ENCODE measurements at places on chromosomes 16 and 17.

DNA sequence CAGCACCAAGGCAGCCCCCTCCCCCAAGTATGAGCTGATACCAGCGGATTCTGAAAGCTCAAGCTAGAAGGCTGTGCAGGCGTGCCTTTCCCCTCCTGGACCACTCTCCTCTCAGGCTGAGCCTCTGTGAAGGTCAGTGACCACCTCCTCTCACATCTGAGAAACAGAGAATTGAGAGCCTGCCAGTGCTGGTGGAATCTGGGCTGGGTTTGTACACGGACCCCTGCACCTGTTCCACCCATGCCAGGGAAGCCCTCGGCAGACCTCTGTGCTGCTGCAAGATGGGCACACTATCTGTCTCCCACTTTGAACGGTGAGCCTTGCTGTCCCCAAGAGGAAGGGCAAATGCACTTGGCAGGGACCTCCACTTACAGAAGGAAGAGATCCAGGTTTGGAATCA lies 54.7 kb upstream of the SDK2 start:
- no peak for DNase-seq

DNA sequence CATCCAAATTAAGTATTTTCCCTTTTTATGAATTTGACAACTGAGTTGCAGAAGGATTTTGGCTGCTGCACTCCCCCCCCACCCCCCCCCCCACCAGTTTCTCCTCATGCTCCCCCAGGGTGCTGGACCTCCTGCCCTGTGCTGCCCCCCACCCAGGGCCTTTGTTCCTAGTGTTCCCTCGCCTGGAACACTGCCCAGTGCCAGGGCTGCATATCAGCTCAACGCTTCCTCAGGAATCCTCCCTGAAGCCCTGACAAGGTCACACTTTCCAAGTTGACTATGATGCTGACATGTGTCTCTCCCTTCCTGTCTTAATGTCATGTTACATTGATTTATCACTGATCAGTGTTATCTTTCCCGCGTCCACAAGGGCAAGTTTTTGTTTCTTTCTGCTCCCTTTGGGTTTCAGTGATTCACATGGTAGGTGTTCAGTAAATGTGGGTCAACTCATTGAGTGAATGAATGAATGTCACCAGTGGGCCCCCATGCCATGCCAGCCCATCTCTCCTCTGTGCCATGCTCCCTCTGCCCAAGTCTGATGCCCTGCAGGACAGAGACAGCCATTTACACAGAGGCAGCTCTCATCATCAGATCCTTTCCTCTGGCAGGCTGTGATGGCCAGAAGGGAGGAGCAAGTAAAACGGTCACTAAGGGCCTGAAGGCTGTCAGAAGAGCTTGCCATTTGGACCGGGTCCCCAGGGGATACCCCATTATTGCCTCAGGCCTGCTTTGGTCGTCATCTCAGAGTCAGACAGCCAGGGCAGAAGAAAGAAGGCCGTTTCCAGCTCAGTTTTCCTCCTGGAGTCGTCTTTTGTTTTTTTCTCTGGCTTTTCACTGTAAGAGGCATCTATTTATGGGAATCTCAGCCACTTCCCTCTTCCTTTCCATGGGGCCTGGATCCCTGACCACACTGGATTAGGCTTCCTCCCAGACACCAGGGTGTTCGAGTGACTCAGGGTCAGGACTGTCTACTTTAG lies 386.2 kb downstream of the SNX29 start:
- no peak for DNase-seq

- no peak for DNase-seq
Observed at GRCh38 chr17:15422392-15422965, 44.9 kb downstream of the CDRT4 start.

- DNase-seq: peak; percentile 87
Observed at GRCh38 chr16:66977341-66978113, 10.9 kb upstream of the CES4A start.

- no peak for DNase-seq
Observed at GRCh38 chr17:51794466-51794865, 364.0 kb downstream of the CA10 start.

GRCh38 chr17:50918933-50919296 lies 52.8 kb upstream of the TOB1 start:
- DNase-seq: no peak

DNA sequence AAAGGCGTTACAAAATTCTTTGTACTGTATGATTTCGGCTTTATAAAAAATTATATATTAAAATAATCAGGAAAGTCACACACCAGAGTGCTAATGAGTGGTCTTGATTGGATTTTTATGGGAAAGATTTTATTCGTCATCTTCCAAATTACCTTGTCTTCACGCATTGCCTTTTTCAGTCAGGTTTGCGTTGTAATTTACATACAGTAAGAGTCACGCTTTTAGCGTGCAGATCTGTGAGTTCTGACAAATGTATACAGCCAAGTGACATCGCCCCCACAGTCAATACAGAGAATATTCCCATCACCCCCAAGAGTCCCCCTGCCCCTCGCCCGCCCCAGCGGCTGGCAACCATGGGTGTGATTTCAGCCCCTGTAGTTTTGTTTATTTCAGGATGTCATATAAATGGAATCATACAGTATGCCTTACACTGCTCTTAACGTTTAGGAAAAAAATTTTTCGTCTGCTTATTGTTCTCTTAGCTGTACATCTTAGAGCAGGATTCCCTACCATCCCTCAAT lies 157.7 kb downstream of the CMIP start:
- no peak for DNase-seq

DNA sequence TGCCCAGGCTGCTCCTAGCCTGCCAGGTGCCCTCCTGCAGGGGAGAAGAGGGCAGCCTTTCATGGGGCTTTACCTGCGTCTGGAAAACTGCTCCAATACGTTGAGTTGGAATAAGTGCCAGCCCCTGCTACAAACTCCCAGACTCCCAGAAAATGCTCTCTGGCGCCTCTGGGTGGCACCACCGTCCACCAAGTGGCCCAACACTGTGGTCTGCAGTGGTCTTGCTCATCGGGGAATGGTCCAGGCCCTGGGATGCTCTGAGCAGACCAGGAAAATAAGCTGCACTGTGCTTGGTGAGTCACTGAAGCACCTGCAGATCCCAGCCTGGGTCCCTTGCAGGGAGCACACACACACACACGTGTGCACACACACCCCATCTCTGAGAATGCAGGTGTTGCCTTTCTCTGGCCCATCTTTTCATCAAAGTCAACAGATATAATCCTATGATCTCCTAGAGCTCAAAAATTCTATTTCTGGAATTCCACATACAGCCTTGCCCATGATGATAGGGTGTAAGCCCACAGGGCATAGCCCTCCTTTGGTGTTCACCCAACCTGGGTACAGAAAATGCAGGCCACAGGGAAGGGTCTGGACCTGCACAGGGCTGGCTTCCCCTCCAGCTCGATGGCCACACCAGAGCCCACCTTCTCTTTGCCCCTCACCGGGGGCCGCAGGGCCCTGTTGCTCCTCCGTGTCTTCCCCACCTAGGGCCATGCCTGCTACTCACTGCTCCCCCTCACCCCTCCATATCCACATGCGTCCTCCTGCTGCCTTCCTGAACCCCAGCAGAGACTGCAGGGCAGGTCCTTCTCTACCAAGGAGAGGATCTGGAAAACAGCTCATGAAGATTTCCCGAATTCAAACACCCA lies 20.5 kb downstream of the CDIP1 start:
- DNase-seq: peak; percentile 75

GRCh38 chr17:28141773-28142172 lies 99.3 kb downstream of the NLK start:
- no peak for DNase-seq

DNA sequence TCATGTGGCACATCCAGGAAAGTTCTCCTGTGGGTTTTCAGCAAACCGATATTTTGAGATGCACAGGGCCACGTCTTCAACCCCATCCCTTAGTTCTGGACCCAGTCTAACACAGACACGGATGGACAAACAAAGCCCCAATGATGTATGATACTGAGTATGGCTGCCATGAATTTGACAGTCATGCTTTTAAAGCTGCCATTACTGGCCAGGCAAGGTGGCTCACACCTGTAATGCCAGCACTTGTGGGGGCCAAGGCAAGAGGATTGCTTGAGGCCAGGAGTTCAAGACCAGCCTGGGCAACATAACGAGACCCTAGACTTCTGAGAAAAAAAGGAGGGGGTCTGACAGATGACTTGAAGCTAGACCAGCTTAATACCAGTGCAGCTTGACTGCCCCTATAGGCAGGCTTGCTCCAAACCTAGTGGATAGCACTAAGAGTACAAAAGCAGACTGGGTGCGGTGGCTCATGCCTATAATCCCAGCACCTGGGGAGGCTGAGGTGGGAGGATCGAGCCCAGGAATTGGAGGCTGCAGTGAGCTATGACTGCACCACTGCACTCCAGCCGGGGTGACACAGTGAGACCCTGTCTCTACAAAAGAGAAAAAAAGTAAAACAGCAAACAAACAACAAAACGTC lies 10.8 kb upstream of the ZNF629 start:
- no peak for DNase-seq

GRCh38 chr16:73408716-73409115 lies 360.8 kb upstream of the ZFHX3 start:
- DNase-seq: no peak

GRCh38 chr17:82644148-82644547 lies 4.1 kb downstream of the WDR45B start:
- DNase-seq: no peak

DNA sequence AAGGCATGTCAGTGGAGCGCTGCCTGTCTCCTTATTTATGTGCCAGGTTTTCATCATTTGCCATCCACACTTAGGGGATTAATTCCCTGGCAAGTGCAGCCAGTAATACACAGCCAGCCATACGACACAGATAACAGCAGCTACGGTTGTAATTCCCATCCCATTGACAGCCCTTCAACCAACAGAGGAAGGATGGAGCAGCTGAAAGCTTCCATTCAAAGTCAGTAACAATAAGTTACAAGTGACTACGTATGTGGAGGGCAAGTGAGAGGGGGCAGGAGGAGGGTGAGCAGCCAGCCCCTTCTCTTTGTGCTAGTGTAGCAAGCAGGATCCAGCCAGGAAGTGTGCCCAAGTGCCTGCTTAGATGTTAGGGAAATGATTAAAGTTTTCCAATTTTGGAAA lies 53.8 kb upstream of the LYRM9 start:
- no peak for DNase-seq

GRCh38 chr16:87366288-87366687 lies 17.3 kb downstream of the FBXO31 start:
- no peak for DNase-seq

DNA sequence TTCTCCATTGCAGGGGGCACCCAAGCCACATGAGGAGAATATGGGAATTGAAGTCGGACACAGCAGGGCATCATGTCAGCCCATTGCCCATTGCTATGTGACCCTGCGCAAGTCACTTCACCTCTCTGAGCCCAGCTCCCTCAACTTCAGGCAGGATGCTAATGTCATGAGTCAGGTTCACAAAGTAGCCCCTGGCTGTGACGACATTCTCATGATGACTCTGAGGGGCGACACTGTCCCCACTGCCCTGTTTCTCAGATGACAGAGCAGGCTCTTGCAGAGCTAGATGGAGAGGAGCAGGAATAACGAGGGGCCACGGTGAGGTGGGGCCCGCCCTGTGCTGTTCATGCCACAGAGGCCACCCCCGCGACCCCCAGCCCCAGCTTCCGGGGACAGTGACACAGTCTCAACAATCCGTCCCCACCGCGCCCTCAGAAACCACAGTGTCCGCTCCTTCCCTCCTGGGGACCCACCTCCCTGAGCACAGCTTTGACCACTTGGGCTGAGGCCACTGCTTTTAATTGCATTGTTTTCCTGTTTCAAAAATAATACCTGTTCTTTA lies 13.2 kb upstream of the ZNF469 start:
- no peak for DNase-seq

GRCh38 chr16:55301385-55302008 lies 22.5 kb upstream of the IRX6 start:
- no peak for DNase-seq

GRCh38 chr17:29358416-29358815 lies 31.7 kb upstream of the TAOK1 start:
- no peak for DNase-seq

GRCh38 chr16:57252148-57252721 lies 7.2 kb downstream of the ARL2BP start:
- peak; percentile 28 for DNase-seq

DNA sequence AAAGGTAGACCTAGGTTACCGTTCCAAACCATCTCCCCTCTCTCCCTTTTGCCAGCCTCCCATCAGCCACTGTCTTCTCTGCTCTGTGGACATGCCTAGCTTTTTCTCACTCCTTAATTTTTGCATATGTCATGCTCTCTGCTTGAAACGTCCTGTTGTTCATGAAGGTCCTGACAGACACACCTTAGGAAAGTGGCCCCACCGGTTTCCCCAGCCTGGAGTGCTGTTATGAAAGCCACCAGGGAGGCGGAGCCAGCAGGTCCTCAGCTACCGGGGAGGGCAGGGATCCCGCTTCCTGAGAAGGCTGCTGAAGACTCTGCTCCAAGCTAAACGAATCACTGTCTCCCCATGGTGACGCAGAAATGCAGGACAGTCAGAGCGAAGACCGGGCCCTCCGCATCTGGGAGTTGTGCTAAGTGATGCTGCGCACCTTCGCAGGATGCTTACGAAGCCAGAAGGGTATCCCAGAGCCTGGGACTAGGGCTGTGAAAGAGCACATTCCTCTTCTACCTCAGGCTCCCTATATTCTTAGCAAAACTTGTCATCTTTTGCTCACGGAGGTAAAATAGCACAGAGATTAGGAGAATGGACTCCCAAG lies 2.3 kb upstream of the SLC16A11 start:
- peak; percentile 74 for DNase-seq

DNA sequence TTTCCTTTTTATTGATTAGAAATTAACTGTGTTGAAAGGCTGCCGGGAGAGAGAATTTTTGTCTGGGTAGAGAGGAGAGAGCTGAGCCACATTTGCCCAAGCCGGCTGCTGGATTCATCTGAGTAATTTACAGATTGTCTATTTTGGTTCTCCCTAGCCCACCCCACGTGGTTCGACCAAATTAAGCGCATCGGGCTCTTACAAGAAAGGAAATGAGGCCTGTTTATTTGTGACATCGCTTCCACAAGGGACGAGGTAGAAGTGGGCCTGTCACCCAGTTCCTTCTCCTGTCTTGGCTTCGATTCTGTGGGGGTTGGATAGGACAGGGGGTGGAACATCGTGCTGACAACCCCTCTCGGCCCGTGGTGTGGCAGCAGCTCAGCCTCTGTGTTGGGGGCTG lies 42.9 kb downstream of the SYT17 start:
- DNase-seq: no peak

GRCh38 chr16:74950511-74950910 lies 34.4 kb downstream of the WDR59 start:
- DNase-seq: no peak

- no peak for DNase-seq
Observed at GRCh38 chr16:80507538-80507937, 33.3 kb upstream of the DYNLRB2 start.

GRCh38 chr16:65994291-65994690 lies 372.2 kb upstream of the CDH5 start:
- DNase-seq: no peak

- peak; percentile 87 for DNase-seq
Observed at GRCh38 chr16:82011199-82011641, at the start of gene SDR42E1. SDR42E1 (minus strand) TSS chr16:82011470; CDS start chr16:82000858, 10,612 bp downstream.

- DNase-seq: no peak
Observed at GRCh38 chr17:65324611-65325342, 187.6 kb downstream of the RGS9 start.

DNA sequence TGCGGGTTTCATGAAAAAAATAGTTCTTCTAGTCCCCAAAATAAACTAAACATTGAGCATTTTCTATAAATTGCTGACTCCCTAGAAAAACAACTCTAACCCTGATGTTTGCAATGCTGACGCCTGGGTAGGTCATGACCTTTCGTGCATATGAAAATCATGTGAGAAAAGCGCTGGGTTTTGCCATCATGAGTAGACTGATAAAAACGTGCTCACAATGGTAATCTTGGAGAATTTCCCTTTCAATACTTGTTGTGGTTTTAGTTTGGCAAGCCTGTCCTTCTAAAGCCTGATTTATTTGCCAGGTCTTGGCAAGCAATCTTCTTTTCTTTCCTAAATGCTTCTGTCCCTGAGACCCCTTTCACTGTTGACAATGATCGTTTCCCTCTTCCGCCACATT lies 4.0 kb upstream of the CLEC10A start:
- DNase-seq: no peak

Measured in kidney (tissue), 22 donors.